ENCODE measurements at places on chromosomes 12 and 14.

DNA sequence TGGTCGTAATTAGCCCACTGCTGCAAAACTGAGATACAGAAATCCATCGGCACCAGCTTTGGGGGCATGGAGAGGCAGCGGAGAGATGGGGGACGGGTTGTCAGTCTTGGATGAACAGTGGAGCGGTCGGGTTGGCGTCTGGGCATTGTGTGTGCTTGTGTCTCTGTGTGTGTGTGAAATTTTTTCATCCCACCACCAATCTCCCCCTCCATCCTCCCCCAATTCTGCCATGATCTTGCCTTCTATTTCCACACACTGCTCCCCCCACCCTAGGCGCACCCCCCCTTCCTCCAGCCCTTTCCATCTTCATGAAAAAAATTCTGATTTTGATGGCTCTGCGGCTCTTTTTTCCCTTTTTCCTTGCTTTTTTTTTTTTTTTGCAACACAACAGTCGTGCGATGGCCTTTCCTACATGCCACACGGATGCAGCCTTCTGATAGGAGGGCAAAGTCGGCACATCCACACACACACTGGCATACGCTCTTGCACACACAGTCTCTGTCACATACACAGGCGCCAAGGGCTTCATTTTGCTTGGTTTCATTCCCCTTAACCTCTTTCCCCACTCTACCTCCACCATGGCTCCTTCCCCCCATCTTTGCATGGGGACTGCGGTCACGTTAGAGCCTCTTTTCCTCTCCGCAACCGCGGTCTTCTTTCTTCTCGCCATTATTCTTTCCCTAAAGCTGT, 3.3 kb downstream of the NRXN3 start:
- no peak for DNase-seq

DNA sequence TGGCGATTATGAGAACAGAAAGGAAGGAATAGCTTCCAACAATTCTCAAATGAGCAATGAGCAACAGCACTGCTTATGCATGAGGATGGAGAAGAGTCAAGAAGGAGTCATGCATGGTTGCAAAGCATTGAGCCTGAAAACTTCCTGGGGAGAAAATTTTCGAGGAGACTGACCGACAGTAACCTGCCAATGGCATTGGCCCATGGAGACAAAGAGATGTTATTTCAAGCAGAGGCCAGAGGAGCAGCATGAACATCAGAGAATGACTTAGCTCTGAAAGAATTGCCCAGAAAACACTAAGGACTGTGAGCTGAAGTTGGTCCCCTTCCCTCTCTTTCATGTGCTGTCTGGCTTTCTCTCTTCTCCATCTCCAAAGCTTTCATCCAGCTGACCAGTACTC, 343.4 kb downstream of the ADAMTS20 start:
- DNase-seq, result no peak

GRCh38 chr12:5170844-5171243, 127.2 kb downstream of the KCNA5 start:
- no peak for DNase-seq

DNA sequence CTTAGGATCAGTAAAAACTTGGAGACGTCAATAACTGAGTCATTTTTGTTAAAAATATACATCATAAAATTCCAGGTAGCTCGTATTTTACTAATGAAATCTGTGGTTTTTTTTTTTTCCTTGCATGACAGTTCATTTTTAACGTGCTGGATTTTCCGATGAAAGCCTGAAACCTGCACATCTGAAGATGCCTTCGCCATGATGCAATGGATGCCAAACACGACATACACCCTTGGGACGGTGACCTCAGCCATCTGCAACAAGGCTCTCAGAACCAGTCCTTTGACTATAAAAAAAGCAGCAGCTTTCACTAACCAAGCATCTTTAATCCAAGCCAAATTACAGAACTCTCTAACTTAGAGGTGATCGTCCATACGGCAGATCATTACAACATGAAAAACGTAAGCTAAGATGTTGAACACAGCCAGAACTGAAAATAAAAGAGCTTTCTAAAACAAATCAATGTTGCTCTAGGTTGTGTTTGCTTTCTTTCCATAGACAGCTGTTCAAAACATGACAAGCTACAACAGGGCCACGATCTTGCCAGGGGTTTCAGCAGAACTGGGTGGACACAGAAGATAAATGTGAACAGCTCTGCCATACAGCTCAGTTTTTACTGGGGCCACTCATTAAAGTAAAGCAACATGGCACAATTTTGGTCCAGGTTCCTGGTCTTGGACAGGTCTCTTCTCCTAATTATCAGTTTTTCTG, 7.8 kb downstream of the NIN start:
- no peak for DNase-seq

GRCh38 chr14:37650356-37651037, 55.1 kb downstream of the TTC6 start:
- no peak for DNase-seq
